ENCODE measurements at places on chromosomes 4 and X. TPM values are rescaled to one million over a fixed set of nuclear protein-coding genes. Genes with fewer than 3 reads are reported as not detected.

Gene PAGE5
- total RNA-seq = not detected

Gene TBC1D25
- total RNA-seq = 4.1 TPM

Gene MCF2
- total RNA-seq = not detected

Gene USP51
- 7.0 TPM for total RNA-seq

Gene FBXL5
- 69.7 TPM for total RNA-seq

Gene ADH7
- total RNA-seq = not detected

Gene FGG
- total RNA-seq = not detected

Gene S100G
- not detected for total RNA-seq

- DNase-seq = no peak
Observed at GRCh38 chr4:129167640-129168260, 71.8 kb downstream of the C4orf33 start.

DNA sequence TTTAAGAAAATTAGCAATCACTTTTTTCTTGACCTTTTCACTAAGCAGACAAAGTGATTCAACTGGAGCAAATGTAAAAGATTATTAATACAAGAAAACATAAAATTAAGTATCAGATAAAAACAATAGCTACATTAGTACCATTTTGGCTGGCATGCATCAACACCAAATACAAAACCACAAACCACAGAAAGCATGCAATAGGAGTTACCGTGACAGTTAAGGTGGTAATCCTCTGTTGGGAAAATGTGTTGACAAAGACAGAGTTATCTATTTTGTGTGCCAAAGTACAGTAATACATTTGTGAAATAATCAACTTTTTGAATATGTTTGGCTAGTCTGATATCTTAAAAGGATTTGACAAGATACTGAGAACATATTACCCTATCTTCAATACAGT lies 89.8 kb upstream of the ETNPPL start:
- no peak for DNase-seq

- no peak for DNase-seq
Observed at GRCh38 chr4:47704693-47705325, 133.1 kb downstream of the CORIN start.

DNA sequence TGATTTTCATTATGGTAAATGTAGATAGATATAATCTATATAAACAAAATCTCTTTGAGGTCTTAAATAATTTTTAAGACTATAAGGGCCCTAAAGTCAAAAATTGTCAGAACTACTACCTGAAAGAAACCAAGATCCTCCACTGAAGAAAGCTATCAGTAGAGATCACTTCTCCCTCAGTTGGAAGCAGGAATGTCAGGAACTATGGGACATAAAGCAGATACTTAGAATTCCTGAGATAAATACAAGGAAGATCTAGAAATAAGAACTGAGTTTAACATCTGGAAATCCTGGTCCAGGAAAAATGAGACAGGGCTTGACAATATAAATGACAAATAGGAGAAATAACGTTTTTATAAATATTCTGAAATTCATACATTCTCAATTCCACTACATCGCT lies 97.2 kb downstream of the ADAMTS3 start:
- no peak for DNase-seq

GRCh38 chr4:184282895-184283654 lies 65.4 kb upstream of the ENPP6 start:
- no peak for DNase-seq

DNA sequence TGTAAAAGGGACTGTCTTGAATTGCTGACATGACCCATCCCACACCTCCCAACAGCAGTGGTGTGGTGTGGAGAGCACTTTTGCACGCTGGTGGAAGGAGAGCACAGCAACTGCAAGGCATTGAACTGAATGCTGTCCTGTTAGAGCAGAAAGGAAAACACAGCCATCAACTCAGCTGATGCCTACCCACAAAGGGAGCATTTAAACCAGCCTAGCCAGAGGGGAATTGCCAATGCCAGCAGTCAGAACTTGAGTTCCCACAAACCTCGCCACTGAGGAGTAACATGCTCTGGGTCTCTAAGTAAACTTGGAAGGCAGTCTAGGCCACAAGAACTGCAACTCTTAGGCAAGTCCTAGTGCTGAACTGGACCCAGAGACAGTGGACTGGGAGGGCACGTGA lies 31.9 kb downstream of the MAGED4 start:
- DNase-seq = no peak

DNA sequence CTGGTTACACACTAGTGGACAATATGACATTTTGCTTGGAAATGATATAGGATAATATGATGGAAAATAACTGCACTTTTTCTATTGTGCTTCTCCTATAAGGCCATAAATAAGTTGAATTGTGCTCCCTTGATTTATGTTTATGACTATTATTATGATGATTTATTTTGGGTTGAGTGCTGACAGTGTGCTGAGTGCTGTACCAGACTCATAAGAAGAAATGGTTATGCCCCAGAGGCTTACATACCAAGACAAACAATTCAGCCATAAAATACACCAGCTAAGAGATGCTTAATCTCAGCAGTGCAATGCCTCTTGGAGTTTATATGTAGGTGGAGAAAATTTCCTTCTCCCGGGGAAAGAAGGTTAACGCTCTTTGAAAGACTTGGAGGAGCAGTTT lies 199.8 kb upstream of the NOCT start:
- no peak for DNase-seq

GRCh38 chrX:46572340-46572936 lies 1.1 kb upstream of the CHST7 start:
- no peak for DNase-seq

DNA sequence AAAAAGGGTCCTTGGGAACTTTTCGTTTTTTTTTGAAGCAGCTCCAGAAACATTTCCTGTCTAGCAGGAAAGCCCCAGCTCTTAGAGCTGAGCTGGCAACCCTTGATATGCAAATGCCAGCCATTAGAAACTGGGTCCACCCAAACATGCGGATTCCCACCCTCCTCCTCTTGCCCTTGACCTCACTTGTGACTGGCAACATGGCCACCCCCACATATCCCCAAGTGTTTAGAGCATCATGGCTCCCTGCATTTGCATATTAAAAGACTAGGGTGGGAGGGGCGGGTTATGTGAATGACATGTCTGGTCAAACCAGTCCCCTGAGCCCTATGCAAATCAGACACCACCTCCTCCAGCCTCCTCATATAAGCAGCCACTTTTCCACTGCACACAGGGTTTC lies 671.1 kb downstream of the FAT4 start:
- no peak for DNase-seq

GRCh38 chrX:153539171-153539978 lies 21.9 kb downstream of the ATP2B3 start:
- DNase-seq = peak; percentile 39

DNA sequence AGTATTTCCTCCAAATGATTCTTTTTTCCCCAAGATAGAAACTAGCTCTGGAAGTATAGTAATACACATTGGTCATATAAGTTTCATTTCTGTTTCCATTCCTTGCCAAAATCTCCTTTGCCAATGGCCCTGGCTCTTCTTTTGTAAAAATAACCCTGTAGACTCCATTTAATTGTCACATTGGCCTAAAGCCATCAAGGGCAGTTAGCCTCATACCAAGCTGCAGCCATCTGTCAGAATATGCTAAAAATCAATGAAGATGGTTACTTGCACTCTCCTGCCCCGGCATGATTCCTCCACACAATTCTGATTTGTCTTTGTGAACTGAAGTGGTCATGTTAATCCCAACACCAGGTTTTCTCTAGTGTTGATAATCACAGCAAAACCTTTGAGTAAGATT lies 380.5 kb downstream of the SH2D1A start:
- DNase-seq = no peak

DNA sequence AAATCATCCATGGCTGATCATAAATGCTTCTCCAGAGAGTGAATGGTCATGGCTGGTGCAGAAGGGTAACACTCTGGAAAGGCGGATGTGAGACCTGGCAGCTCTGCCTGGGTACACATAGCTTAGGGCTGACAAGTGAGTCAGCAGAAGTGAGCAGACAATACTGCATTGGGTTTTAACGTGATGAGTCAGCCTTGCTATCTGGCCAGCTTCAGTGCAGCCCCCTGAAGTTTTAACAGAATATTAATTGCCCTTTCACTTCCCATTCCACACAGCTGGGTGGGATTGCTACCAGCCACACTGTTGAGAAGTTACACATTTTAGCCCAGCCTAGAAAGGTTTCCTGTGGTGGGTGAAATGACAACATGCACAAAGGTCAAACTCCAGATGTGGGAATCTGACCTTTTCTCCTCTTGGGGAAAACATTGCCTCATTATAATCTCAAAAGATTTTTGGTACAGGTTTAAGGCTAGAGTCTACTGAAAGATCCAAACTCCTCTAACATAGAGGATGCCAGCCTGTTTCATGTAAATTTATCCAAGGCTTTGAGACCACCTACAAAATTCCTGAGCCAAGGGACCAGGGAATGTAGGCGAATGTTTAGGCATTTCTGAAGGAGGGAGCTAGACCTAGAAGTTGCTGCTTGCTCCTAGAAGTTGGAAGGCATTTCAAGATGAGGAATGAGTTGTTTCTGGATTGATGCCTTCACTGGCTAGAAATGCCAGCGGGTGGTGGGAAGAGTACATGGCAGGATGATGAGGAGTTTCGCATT lies 230.3 kb upstream of the PGRMC2 start:
- peak; percentile 64 for DNase-seq

GRCh38 chr4:101970547-101971155 lies 180.1 kb downstream of the BANK1 start:
- no peak for DNase-seq

GRCh38 chr4:186002853-186003252 lies 66.1 kb upstream of the TLR3 start:
- no peak for DNase-seq

- no peak for DNase-seq
Observed at GRCh38 chr4:184460499-184461285, 13.7 kb downstream of the IRF2 start.

DNA sequence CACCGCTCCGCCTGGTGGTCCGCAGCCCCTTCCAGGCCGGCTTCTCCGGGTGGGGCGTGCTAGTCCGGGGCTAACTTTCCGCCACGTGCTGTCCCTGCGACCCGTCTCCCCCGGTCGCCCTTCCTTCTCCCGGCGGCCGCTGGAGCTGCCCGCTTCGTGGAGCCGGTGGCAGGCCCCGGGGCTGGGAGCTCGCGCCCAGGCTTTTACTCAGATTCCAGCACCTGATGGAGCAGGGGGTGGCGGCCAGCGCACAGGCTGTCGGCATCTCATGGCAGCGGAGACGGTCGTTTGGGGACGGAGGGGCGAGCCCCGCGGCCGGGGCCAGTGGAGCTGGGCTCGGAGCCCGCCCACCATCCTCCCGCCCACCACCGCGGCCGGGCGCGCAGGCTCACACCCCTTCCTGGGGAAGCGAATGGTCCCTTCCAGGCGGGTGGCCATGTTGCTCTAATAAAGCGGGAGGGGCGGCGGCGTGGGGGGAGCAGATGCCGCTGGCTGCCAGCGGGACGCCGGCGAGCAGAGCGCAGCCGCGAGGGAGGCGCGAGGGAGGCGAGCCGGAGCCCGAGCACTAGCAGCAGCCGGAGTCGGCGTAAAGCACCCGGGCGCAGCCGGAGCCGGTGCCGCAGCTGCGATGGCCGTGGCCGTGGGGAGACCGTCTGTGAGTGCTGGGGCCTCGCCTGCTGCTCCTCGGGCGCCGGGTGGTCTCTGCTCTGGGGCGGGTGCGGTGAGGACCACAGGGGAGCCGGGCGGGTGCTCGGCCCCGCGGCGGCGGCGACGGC lies at the start of gene SEPTIN11:
Gene SEPTIN11 (plus strand): TSS at position 477 of the 776 bp plus-strand sequence. CDS start 152 bp downstream, at position 629.
- peak; percentile 94 for DNase-seq
